T follicular helper cell (primary cell): ENCODE measurements at places on chromosomes 7 and 10.

DNA sequence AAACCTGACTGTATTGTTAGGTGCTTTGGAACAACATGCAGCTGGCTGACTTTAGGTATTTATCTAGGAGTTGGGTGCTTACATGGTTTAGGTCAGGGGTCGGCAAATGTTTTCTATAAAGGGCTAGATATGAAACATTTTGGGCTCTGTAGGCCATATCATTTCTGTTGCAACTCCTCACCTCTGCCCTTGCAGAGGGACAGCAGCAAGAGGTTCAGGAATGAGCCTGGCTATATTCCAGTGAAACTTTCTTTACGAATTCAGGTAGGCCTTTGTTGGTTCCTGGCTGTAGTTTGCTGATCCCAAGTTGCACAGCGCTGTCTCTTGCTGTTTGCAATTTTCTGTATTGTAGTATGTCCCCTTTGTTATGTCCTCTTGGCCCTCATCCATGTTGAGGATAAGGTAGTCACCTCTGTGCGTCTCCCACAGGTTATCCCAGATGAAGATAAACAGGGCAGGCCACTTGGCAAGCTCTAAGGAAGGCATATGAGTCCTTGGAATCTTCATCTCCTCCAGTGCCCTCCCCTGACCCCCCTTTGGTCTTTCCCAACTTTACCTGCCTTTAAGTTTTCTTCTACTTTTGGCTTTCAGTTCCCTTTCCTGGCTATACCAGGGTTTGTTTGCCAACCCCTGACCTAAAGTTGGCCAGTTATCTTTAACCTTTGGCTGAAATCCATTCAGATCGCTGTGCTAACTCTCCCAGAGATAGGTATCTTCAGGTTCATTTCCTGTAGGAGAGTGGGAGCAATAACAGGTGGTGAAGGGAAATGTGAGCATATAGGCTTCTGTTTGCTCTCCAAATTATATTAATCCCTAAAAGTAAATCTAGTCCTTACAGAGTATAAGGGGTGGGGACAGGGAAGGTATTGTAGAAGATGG, 36.1 kb downstream of the SGPL1 start:
- no peak for DNase-seq

- no peak for DNase-seq
These were observed 59.6 kb upstream of the TRIM24 start for GRCh38 chr7:138400400-138400886.

- no peak for DNase-seq
These were observed 972.5 kb downstream of the LRMDA start for GRCh38 chr10:76403912-76404311.

- no peak for DNase-seq
These were observed 32.4 kb downstream of the TSPAN12 start for GRCh38 chr7:120825576-120825975.

DNA sequence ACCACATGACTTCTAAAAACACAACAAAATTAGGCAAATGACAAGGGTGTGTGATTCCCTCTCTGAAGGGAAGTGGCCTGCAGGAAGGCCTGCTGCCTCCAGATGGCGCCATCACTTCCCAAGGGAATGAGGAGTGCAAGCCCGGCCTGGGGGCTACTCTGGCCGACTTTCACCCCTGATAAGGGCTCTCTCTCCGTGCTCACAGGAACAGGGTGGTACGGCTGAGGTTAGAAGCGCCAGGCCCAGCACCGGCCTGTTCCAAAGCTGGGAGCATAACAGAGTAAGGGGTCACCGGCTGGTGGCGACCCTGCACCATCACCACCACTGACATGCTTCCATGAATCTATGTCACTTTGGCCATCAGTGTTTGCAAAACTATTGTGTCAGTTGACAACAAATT, 13.1 kb downstream of the RBP3 start:
- DNase-seq = no peak

DNA sequence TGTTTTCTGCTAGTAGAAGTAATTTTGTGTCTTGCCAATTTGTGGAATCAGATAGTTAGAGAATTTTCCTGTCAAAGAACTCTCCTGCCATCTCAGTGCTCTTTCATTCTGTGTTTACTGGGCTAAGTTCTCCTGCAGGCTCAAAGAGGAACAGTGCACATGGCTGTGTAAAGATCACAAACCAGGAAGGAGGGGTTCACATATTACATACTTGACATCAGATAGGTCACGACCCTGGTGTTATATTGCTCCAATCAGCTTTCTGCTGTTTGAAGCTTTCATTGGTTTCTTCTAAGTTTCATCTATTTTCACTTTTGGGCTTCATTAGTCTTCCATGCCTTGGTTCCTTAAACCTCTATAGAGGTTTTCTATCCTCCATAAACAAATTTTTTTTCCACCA, 13.5 kb upstream of the ELMO1 start:
- DNase-seq = no peak

- no peak for DNase-seq
These were observed 34.5 kb downstream of the BAMBI start for GRCh38 chr10:28711776-28712175.

DNA sequence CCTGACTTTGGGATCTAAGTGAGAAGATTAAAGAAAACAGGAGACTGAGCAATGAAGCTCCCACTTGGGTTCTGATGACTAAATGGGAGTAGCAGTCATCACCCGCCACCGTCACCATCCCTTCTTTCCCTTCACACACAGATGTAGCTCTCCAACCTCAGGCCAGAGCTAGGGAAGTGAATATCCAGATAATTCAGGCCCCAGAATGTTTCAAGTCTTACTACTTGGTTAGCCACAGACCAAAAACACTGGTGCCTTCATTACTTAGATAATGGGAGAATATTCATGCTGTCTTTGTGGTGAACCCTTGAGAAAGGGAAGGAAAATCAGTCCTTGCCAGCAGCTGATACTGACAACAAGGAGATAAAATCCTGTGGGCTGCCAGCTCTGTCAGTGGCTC, 100.7 kb downstream of the OSBPL3 start:
- no peak for DNase-seq

DNA sequence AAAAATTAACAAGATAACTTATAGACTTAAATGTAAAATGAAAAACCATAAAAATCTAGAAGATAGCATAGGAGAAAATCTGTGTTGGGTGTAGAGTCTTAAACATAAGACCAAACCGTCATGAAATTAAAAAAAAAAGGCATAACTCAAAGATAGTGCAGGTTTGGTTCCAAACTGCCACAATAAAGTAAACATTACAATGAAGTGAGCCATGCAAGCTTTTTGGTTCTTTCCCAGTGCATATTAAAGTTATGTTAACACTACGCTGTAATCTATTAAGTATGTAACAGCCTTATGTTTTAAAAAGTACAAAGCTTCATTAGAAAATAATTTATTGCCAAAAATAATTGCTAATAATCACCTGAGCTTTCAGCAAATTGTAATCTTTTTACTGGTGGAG, 1366.5 kb upstream of the LRRTM3 start:
- DNase-seq = no peak

DNA sequence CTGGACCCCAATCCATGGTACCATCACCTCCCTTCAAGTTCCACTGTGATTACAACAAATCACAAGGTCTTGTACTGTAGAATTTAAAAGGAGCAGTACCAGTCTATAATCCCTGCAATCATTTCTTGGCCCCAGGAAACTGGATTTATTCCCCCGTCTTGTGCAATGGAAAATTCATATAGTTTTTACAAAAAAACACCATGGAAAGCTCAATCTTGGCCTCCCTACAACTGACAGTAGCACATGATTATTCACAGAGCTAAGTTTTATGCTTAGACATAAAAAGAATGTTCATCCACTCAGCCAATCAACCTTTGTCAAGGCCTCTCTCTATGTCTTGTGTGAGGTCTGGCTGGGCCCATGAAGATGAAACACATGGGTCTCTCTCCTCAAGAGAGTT, 10.2 kb downstream of the DGKI start:
- DNase-seq = no peak

DNA sequence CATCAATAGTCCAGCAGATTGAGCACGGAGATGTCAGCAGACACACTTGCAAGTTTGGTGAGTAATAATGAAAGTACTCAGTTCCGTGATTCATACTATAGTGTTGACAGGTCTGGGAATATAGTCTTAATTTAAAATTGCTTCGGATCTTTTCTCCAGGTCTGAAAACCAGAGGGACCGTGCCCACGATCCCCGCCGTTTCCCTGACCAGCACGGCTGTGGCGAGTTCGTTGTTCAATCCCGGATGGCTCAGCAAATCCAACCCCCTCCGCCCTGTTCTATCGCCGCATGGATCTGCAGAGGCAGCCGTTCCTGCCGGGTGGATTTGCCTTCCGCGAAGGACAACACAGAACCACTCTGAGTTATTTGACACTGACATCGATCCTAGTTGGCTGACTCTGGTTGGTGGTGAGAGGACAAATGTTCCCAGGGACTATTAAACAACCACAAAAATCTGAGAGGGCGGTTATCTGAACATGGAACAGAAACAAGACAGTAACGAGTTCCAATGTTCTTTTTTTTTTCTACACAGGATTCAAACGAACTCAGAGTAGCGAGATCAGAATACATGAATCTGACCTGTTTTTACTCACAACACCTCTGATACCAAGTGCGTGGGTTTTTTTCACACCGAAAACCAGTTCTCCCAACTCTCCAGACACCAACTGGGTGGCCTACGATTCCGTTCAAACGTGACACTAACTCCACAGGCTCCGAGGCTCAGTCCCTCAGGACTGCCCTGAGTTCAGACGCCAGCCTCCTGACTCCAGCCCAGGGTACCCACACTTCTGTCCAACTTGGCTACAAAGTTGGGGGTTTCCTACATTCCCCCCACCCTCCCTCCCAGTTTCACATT, 52.7 kb downstream of the RBM17 start:
- no peak for DNase-seq

- DNase-seq = no peak
These were observed 43.5 kb downstream of the NHLRC2 start for GRCh38 chr10:113897693-113898618.

GRCh38 chr7:18948521-18948920, 168.9 kb downstream of the TWIST1 start:
- no peak for DNase-seq
